Activated CD8-positive, alpha-beta T cell treated with anti-CD3 and anti-CD28 coated beads for 36 hours (primary cell): ENCODE measurements at places on chromosomes 12 and 14.
A peak's percentile ranks its signal among the peaks of the same experiment; 100 is the strongest.

GRCh38 chr12:55838361-55838760, 4.4 kb downstream of the MMP19 start:
- no peak for DNase-seq

DNA sequence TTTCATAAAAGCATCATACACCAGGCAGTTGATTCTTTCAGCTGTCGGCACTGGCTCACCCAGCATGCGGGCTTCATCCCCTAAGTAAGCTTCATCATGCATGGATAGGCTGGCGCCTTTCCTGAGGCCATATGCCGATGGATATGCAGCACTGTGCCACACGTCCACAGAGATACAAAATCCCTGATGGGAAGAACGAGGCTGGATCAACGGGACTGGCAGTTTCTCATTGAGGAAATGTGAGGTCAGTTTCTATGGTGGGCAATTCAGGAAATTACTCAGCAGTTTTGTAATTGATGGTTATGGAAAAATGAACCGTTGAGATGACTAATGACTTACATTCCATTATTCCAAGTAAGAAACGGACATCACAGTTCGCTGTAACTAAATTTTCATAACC, 453.8 kb downstream of the TMEM121 start:
- no peak for DNase-seq

DNA sequence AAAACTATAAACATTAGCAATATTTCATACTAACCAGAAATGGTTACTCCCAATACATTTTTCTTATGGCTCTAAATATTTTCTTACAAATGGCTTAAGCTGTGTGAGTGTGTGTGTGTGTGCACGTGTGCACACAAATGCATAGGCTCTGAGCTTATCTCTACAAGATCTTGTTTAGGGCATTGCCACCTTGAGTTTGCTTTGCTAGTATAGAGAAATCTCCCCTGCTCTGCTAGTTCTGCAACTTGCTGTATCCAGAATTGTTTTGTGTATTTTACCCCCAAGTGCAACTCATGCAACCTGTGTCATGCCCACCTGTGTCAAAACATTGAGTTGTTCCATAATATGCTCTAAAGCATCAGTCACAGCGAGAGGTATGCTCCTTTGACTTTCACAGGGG, 72.5 kb upstream of the DUSP6 start:
- DNase-seq = no peak

DNA sequence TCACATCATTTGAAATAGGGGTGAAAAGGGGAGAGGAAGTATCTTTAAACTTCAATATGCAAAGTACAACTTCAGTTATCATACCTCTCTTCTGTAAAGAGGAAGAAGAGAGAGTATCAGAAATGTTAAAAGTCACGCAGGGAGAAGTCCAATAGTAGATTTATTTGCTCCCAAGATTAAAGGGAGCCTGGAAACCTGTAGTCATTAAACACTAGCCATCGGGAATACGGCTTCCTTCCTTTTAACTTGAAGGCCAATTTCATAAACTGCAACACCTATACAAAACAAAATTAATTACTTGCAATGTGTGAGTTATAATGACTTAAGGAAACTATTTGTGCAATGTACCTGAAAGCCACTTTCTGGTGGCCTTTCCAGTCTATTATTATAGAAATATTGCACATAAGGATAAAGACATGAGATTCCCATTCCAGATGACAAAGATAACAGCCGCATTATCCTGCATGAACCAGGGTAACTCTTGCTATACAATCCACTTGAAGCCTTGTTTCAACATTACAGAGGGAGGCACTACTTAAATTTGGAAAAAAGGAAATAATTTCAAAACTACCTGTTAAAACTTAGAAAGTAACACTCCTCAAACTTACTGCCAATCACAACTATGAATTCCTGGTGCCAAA, 4.6 kb downstream of the BTG1 start:
- no peak for DNase-seq

DNA sequence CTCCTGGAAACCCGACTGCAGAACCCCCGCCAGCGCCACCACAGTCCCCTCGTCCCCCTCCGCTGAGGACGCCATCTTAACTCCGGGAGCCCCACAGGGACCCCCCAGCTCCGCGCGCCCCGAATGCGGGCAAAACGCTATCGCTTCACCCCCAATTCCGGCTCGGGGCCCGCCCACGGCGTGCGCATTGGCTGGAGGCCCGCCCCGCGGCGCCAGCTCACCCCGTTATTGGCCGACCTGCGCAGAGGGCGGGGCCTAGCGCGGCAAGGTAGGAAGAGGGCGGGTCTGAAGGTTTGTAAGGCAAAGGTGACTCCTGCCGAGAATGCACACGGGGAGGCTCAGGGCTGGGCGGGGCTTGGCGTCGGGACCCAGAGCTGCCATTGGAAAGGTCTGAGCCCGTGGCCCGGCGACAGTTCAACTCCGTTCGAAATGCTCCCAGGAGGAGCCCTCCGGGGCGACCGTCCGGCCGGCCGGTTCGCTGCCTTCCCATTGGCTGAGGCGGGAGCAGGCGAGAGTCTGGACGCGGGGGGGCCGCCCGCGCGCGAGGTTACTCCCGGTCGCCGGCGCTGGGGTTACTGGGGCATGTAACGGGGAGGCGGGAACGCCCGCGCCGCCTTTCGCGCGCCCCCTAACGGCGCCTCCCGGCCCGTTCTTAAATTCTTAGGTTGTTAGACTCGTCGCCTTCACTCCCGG, at the start of gene LPCAT3:
Gene LPCAT3 (minus strand): TSS at position 127 of the 693 bp plus-strand sequence. CDS start 52 bp downstream, at position 75.
- peak; percentile 98 for DNase-seq

DNA sequence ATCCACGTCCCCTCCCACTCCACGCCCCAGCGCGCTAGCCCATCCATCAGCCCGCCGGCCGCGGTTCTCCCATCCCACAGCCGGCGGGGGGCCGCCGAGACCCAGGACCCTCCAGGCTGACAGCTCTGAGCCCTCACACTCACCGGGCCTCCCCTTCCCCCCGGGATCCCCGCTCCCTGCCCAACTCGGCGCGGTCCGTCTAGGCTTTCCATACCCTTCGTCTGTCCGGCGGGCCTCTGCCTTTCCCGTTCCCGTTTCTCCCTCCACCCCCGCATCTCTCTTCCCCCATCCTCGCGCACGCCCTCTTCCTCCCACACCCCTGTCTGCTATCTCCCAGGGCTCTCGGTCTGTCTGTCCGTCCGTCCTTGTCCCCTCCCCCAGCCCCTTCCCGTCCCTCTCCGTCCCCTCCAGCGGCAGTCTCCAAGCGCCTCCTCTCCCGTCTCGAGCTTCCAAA, 726 bp downstream of the ZFHX2 start:
- no peak for DNase-seq

DNA sequence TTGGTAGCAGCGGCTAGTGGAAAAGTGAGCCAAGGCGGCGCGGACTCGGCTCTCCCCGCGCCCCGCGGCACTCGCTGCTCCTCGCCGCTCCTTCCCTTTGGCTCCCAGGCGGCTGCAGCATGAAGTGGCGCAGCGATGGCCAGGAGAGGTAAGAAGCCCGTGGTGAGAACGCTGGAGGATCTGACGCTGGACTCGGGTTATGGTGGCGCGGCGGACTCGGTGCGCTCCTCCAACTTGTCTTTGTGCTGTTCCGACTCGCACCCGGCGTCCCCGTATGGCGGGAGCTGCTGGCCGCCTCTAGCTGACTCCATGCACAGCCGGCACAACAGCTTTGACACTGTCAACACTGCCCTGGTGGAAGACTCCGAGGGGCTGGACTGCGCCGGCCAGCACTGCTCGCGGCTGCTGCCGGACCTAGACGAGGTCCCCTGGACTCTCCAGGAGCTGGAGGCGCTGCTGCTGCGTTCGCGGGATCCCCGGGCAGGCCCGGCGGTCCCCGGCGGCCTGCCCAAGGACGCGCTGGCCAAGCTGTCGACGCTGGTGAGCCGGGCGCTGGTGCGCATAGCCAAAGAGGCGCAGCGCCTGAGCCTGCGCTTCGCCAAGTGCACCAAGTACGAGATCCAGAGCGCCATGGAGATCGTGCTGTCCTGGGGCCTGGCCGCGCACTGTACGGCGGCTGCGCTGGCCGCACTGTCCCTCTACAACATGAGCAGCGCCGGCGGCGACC, 225.6 kb upstream of the CRY1 start:
- DNase-seq = peak; percentile 45

GRCh38 chr12:22974865-22975264, 349.9 kb downstream of the ETNK1 start:
- DNase-seq = no peak

DNA sequence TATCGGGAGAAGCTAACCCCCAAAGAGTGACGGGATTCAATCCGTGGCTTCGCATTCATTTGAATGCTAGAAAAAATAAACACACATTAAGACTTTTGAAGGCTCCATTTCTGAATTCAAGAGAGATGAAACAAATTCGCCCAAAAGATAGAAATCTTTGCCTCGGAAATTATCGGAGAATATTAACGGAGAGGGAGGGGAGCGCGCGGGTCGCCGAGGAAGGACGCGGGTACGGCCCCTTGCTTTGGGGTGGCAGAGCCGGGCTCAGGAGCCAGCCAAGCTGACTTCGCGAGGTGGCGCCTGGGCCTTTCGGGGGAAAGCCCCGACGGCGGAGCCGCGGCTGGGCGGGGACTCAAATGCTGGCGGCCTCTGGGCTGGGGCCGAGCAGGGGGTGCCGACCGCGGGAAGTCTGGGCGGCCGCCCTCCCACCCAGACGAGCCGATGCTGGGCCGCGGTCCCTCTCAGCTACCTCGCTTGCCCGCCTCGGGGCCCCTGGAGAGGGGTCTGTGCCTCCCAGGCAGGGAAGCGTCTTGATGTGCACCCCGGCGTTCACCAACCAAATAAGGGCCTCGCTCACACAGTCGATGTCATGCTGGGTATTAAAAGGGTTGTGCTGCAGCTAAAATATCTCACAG, 14.7 kb downstream of the NKX2-1 start:
- no peak for DNase-seq

DNA sequence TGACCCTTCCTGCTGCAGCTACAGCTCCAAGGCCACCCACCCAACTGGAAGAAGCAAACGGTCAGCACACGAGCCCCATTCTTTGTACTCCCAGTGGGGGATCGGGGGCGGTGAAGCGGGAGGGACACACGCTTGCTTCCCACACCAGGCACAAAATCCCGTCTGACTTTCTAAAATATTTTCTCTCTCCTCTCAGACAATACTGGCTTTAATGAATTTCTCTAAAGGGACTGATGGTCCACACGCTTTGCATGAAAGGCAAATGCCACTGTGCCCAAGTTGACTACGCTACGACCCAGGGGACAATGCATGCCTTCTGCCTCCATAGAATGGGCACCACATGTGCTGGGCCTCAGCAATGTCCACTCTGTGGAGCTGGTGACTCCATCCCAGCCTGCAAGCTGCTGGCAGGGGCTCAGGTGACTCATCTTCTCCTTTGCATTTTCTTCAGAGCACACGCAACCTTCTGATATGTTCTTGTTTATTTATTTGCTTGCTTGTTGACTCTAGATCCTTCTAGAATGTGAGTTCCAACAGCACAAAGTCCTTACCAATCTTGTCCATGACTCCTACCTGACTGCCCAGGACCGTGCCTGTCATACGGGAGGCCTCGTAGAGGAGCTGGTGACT, 15.6 kb downstream of the SYNE3 start:
- DNase-seq = no peak

DNA sequence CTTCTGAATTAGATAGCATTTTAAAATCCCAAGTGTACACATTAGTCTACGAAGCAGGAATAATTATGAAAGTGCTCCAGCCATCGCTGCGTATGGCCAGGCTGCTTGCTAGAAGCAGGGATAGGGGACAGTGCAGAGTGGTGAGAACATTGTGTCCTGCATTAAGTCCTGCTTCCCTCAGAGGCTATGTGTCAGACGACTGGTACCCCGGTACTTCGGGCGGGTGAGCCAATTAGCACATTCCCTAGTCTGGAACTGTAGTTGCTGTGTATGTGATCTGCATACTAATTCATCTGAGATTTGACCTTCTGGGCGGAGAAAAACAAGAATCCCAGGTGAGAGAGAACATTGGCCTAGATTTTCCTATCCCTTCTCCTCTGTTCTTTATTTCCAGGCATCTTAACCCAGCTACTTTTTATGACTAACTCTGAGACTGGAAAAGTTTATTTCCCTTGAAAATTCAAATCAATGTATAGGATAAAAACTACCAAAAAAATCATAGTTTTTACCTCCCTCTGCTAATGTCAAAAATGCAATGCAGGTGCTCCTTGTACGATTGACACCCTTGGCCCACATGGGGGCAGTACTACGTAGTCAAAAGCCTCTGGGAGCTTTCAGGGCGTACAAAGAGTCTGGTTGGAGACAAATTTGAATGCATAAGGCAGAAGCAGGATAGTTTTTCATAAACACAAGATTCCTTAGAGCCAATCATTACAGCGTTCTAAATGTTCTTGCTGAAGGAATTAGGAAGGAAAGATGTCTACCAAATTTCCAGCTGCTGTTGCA, 764.3 kb downstream of the NOVA1 start:
- DNase-seq = peak; percentile 9

- no peak for DNase-seq
Measured at GRCh38 chr14:101726954-101727302, 34.6 kb upstream of the PPP2R5C start.

DNA sequence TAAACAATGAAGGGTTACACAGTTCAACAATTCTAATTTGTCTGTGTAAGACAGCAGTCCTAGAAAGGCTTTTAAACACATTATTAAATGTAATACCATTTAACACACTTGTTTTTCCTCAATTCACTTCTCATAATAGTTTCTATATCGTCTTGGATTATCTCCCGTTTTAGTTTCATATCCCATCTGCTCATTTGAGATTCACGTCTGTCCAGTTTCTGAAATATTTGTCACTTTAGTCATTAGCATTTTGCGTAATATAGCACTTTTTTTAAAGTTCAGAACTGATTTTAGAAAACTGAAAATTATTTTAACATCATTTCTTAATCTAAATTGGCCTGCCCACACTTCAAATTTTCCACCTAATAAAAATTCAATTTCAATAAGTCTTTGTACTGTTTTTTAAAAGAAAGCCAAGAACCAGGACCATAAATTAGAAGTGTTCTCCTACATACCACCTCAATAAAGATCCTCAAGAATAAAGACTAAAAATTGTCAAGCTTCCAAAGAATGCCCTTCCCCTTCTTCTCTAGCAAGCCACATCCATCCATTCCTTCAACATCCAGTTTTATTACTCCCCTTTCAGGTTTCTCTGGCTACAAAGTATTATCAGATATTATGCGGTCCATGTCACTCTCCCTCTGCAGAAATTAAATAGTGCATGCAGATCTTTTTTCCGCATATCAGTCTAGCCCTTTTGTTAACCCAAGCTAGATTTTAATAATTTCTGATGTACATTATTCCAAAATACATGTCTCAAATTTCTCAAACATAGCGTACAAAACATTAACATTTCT, 11.9 kb downstream of the MED13L start:
- DNase-seq = no peak

GRCh38 chr12:68189821-68190242, 30.3 kb upstream of the IFNG start:
- DNase-seq = peak; percentile 68

DNA sequence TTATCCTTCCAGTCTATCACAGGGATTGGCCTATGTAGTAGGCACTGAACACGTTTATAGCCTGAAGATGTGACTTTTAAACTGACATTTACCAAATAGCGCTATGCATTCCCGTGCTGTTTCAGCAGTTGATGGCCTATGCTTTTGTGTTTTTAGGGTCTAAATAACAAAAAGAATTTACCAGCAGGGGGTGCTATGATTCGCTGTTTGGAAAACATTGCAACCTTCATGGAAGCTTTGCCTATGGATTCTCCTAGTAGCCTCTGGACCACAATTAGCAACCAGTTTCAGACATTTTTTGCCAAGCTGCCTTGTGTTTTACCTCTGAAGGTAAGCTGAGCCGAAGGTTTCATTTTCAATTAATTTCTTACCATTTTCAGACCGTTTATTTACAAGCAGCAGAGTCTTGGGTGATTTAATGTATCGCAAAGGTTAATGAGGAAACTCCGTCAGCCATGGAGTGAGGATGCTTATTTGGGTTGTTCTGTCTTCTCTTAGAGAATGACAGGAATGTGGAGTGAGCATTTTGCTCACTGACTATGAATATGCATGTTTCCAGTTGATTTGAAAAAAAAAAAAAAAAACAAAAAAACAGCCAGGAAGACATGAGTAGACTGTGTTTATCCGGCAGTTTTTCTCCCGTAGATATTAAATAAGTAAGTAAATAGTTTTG, 133.1 kb downstream of the PRIMA1 start:
- peak; percentile 6 for DNase-seq
